ENCODE measurements at places on chromosomes 3 and 15. TPM values are rescaled to one million over a fixed set of nuclear protein-coding genes. Genes with fewer than 3 reads are reported as not detected.

BFSP2 gene
- total RNA-seq: not detected

PLA1A gene
- not detected for total RNA-seq

ADGRG7 gene
- not detected for total RNA-seq

LHFPL4 gene
- total RNA-seq: not detected

CEMIP gene
- total RNA-seq: not detected

GOLGA8S gene
- total RNA-seq: 0.07 TPM

DNA sequence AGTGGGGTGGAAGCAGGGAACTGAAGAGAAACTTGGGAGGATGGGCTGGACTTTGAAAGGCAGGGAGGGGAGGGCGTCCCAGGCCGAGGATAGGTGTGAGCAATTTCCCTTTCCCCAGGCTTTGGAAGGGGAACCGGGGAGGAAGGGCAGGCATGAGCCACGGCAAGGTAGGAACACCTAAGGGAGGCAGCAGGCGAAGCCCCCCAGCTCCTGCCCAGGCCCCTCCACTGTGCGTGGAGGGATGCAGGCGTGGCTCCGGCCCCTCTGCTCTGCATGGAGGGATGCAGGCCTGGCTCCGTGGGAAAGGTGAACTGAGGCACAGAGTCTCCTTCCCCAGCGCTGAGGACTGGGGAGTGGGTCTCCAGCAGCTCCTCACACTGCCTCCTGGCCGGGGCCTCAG lies 236.4 kb downstream of the XXYLT1 start:
- no peak for DNase-seq

- DNase-seq: no peak
Observed at GRCh38 chr3:23422517-23422851, 219.4 kb downstream of the UBE2E2 start.

DNA sequence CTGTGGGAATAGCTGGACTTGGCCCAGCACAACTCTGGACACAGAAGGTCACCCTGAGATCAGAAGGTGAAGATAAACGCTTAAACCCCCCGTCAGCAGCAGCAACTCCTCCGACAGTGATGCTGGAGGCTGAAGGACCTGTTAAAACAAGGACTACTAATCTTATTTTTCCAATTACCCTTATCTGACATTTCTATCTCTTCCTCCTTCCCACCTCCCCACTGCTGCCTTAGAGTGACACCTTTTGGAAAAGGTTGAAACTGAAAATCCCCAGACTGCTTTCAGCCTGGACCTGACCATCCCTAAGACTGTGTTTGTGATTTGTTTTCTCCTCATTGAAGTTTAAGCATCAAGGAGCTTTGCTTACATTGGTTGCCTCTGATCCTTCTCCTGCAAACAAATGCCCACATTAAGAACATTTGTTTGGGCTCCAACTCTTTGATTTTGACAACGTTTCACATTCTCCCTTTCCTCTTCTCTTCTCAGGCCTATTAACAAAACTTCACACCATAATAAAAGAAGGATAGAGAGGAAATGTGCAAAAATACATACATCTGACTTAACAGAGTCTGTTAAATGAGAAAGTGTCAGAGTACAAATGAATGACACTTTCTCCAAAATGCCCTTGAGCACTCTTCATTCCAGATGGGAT lies 410.6 kb upstream of the WNT5A start:
- no peak for DNase-seq

DNA sequence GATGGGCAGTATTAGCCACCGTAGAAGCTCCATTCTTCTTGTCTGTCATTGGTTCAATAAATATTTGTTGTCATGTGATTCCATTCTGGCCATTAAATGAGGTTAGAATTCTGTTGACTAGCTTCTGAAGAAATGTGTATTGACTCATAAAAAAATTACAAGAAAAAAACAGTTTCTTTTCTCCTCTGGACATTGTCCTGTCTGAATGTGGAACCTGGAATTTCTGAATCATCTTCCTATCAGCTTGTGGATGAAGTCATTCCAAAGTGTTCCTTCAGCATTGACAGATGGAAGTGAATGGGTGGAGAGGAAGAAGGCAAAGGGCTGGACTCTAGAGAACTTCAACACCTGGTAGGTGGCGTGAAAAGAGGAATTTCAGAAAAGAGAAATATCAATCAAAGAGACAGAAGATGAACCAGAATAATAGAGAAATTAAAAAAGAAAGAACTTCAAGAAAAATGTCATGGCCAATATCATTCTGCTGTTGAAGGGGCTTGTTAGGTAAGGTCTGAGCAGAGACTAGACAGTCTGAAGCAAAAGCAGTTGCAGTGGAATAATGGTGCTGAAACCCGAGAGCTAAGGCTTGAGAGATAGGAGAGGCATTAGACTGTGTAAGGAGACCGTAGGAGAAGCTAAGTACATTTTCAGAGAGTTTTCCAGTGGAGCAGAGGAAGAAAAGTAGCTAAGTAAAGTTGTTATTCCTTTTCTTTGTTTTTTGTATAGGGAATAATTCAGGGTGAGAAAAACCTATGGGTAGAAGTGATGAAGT lies 806.6 kb downstream of the SQOR start:
- no peak for DNase-seq

DNA sequence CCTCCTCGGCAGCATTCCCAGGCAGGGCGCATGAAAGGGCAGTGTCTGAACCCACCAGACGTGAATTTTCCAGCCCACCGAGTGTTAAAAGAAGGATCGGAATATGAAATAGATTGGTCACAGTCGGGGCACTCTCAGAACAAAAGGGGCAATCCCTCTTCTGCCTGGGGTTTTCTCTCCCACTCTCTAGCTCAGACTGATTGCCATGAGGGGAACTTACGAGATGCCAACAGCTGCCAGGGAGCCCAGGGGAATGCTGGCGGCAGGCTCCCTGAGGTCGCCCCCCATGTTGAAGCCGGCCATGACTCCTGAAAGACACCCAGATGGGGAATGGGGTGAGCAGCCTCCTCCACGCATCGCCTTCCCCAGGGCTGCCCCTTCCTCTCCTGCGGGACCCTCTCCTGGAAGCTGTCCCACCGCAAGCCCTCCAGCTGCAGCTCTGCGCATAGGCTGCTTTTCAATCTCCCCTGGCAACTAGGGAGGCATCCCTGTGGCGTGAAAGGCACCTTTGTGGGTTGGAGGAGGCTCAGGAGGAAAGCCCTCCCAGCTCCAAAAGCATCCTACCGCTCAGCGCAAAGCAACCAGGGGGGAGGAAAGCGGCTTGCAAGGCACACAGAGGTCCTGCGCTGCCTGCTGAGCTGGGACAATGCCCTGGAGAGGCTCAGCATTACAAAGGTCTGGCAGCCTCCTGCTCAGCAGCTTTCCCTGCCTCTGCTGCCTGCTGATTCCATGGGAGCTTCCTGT lies 64.8 kb upstream of the HEG1 start:
- DNase-seq: no peak

DNA sequence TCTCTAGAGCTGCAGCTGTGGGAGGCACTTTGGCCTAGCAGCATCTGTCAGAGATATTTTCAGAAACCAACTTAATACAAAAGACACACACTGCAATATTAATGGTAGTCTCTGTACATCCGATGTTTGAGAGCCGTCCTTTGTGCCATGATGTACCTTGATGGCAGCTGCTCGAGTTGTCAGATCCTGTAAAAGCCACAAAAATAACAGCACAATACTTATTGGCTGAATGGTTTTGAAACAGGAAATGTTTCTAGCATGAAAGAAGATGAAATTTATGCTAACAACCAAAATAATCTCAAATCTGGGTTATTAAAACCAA lies 445.5 kb upstream of the TBL1XR1 start:
- DNase-seq: no peak

- no peak for DNase-seq
Observed at GRCh38 chr3:16801223-16801622, 83.5 kb upstream of the PLCL2 start.

DNA sequence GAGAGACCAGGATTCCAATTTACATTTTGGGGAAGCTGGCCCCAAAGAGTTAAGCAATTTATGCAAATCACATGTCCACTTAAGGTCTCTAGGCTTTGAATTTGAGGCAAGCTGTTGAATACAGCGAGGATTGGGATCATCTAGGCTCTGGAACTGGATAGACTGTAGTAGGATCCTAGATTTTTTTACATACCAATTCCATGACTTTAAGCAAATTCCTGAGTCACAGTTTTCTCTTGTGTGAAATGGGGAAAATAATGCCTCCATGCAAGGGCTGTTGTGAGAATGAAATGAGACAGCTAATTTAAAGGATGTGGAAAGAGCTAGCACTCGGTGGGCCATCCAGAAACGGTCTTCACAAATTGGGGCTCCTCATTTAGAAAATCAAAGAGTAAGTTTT lies 103.4 kb downstream of the MINAR1 start:
- no peak for DNase-seq

GRCh38 chr3:149085828-149086231 lies 503 bp downstream of the HLTF start:
- DNase-seq: peak; percentile 2
